ENCODE measurements at places on chromosomes 5 and 9. TPM values are rescaled to one million over a fixed set of nuclear protein-coding genes. Genes with fewer than 3 reads are reported as not detected.

DNA sequence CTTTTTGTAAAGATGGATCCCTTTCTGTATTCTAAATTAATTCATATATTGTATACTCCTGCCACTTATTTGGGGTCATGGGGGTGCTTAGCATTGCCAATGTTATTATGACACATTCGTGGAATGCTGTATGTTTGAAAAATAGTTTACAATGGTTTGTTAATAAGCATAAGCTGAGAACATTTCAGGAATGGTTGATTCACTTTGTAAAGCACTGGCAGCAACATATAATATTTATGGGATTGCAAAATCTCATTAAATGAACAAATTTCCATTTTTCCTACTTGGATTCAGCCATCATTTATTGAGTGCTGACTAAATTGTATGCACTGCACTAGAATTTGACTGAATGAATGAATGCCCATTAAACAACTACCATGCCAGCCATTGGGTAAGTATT, 215.2 kb upstream of the KLF4 start:
- DNase-seq: no peak

DNA sequence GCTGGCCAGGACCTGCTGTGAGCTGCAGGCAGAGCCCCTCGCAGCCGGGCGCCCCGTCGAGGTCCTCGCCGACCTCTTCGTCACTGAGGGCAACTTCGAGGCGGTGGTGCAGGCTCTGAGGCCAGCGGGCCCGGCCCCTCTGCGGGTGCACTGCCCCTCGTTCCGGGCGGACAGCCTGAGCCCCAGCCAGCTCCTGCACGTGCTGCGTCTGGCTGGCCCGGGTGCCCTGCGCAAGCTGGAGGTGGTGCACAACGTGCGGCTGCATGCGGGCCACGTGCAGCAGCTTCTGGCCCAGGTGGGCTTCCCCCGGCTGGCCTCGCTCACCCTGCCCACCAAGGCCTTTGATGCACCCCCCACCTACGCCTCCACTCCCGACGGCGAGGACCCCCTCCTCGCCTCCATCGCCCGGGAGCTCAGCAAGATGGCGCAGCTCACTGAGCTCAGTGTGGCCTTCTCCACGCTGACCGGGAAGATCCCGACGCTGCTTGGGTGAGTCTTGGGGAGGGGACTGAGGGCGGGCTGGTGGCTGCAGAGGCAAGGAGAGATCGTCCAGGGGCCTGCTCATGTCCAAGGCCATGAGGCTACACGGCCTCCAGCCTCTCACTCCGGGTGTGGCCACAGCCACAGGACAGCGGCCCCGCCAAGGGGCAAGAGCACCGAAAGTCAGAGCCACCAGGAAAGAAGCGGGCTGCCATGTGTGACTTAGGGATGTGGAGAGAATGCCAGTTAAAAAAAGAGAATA, 825 bp downstream of the LRRC14B start:
- DNase-seq: no peak

GRCh38 chr9:92745331-92745730, 19.3 kb downstream of the BICD2 start:
- no peak for DNase-seq

GRCh38 chr5:171712616-171713015, 73.0 kb upstream of the SMIM23 start:
- no peak for DNase-seq

- no peak for DNase-seq
Observed at GRCh38 chr9:97411440-97411788, 482 bp upstream of the TDRD7 start.

GRCh38 chr9:18971404-18971803, 61.6 kb downstream of the SAXO1 start:
- no peak for DNase-seq

GRCh38 chr5:128384068-128384467, 154.0 kb downstream of the FBN2 start:
- no peak for DNase-seq

GRCh38 chr5:137113161-137113560, 386.0 kb downstream of the SPOCK1 start:
- DNase-seq: no peak

- no peak for DNase-seq
Observed at GRCh38 chr5:113065626-113066025, 89.0 kb downstream of the DCP2 start.

- DNase-seq: no peak
Observed at GRCh38 chr5:132471151-132471907, 19.2 kb downstream of the IRF1 start.

DNA sequence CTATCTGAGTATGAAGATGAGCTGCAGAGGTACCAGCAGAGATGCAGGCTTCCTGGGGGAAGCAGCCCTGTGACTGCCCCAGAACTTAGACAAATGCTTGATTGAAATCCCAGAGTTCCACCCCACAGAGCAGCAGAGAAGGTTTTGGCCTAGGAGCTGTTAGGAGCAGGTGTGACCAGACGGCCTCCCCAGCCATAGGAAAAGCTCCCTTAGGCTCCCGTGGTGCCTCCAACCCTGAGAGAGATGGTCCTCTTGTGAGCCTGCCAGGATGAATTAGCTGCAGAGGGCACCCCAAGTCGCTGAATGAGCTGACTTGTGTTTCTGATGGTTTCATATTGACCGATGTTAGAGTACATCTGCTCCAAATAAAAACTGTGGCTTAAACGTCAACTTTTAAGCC, 22.1 kb downstream of the NTRK2 start:
- no peak for DNase-seq

GADD45G gene
- total RNA-seq: not detected

PAPPA gene
- 0.34 TPM for total RNA-seq

SPINK4 gene
- total RNA-seq: not detected

Data from dermis blood vessel endothelial cell (primary cell).